Activated CD4-positive, alpha-beta memory T cell treated with anti-CD3 and anti-CD28 coated beads, Interleukin-2, amount 10 ng/mL, durations not matched to agents 7 days and 5 days (primary cell): ENCODE measurements at places on chromosomes 1 and 21. TPM values are rescaled to one million over a fixed set of nuclear protein-coding genes. Genes with fewer than 3 reads are reported as not detected.

- DNase-seq: no peak
Measured at GRCh38 chr21:36909901-36910561, 56.4 kb downstream of the HLCS start.

RPS6KA1 gene
- 175 TPM for total RNA-seq

ATP6V1G3 gene
- not detected for total RNA-seq

ATP1A4 gene
- not detected for total RNA-seq

NFASC gene
- total RNA-seq: 0.40 TPM

- DNase-seq: no peak
Measured at GRCh38 chr1:154186852-154187501, 4.9 kb downstream of the TPM3 start.

DNA sequence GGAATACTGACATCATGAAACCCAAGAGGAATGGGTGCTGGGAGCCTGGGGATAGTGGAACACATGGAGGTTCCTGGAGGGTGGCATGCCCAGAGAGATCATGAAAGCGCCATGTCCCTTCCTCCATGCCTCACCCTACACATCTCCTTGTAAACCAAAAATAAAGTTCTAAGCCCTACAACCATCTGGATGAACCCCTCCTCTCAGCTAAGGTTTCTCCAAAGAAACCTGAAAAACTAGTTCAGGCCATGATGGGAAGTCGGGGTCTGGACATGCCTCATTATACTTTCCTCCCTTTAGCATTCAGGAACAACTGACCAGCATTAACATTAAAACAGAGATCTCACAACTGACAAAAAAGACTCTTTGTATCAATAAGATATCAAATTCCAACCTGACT is 68.5 kb downstream of the ACBD6 start:
- no peak for DNase-seq
